ENCODE measurements at places on chromosomes 2 and 18. TPM values are rescaled to one million over a fixed set of nuclear protein-coding genes. Genes with fewer than 3 reads are reported as not detected.

The SCTR gene
- polyA plus RNA-seq: 5.6 TPM

The TMEFF2 gene
- polyA plus RNA-seq: 1.4 TPM

The DYNC2LI1 gene
- polyA plus RNA-seq: 68.2 TPM

The CIDEA gene
- 1.4 TPM for polyA plus RNA-seq

The KCNIP3 gene
- polyA plus RNA-seq: 7.4 TPM

Measured in right lung (tissue), 10 donors.